ENCODE measurements at places on chromosomes 12 and 14.
A peak's percentile ranks its signal among the peaks of the same experiment; 100 is the strongest.

DNA sequence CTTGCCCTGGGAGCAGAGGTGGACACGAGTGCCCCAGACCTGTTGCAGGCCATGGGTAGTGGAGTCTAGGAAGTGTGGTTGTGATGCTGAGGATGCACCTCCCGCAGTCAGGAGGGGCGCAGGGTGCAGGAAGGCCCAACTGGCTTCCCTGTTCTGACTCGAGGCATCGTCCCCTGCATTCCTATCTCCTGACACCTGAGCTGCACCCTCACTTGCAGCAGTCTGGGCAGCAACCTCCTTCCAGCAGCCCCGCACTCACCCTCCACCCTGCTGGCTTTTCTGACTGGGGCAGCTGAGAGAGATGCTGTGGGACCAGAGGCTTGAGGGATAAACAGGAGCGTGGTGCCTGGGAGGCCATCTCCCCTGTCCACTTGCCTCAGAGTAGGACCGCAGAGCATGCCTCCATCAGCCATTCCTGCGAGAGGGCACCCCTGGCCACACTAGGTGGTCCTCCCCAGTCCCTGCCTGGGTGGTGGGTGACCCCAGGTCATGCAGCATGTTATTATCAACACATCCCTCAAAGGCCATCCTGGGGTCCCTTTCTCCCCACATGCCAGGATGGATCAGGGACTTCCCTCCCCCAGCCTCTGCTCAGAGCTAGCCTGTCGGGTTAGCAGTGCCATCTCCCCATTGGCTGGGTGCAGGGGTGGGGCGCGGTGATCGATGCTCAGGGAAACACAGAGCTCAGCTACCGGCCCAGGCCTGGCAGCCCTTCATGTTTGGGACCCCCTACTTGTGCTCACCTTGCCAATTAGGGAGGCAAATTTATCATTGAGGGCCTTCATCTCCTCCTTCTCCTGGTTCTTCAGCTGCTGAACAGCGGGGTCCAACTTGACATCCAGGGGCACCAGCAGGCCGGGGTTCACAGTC is 719 bp downstream of the KRT80 start:
- DNase-seq: no peak

DNA sequence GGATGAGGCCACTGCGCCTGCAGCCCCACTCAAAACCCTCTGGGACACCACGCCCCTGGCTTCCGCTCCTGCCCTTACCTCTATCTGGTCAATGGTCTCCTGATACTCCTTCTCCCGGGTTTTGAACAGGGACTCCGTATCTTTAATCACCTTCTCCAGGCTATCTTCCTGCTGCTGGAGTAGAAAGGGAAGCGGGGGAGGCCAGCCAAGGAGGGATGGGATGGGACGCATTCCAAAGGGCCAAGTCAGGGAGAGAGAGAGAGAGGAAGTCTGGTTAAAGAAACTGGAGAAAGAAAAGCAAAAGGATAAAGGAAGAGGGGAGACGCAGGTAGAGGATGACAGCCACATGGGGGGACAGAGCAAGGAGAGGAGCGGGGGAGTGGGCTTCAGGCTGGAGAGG is 7.9 kb downstream of the IFFO1 start:
- DNase-seq: no peak

DNA sequence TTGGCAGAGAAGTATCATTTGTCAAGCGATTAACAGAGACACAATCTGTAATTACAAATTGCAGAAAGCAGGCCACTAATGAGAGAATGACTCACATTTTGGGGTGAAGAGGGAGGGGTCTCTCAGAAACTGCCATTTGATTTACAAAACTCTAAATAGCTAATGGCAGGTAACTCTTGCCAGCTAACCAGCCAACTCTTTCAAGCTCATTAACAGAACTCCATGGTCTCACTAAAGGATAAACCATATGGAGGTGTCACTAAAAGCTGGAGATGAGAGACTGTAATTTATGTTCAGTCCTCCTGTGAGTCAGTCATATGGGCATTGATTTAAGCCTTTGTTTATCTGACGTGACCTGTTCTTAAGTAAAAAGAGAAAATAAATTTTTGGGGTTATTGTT is 336.4 kb downstream of the FOXG1 start:
- no peak for DNase-seq

DNA sequence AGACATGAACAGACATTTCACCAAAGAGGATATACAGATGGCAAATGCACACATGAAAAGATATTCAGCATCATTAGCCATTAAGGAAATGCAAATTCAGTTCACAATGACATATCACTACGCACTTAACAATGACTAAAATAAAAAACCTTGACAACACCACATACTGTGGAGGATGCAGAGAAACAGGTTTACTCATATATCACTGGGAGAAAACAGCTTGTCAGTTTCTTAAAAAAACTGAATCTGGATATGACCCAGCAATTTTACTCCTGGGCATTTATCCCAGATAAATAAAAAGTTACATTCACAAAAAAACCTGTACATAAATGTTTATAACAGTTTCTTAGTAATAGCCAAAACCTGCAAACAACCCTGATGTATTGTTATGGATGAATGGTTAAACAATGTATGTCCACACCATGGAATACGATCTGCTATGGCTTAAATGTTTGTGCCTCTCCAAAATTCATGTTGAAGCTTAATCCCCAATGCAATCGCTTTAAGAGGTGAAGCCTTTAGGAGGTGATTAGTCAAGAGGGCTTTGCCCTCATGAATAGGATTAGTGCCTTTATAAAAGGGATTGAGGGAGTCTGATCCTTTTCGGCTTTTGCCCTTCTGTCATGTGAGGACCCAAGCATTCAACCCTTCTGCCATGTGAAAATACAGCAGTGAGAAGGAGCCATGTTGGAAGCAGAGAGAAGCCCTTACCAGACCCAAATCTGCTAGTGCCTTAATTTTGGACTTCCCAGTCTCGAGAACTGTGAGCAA is 36.0 kb upstream of the PPP4R3A start:
- DNase-seq: no peak

- no peak for DNase-seq
Observed at GRCh38 chr12:53482626-53483168, 16.6 kb downstream of the MAP3K12 start.

- no peak for DNase-seq
Observed at GRCh38 chr14:54369343-54369742, 27.5 kb upstream of the CDKN3 start.

- DNase-seq: peak; percentile 63
Observed at GRCh38 chr14:78143489-78144145, 26.6 kb upstream of the NRXN3 start.

DNA sequence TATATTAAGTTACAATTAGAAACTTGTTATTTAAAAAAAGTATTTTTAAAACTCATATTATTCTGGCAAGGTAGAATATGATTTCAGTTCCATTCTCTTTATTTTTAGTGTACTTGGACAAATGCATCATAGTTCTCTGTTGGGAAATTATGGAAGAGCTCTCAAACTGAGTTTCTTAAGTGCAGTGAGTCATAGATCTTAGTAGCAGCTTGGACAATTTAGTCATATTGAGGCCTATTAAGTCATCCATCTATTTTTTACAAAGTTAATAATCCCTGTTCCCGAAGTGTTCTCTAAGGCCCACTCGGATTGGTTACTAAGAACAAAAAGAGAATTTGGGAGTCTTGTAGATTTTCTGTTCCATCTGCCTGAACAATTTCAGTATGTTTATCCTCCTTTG is 113.9 kb downstream of the ANO4 start:
- DNase-seq: no peak

GRCh38 chr14:54584097-54584496 is 17.2 kb downstream of the SAMD4A start:
- DNase-seq: no peak

- no peak for DNase-seq
Observed at GRCh38 chr12:107396991-107397390, 288.6 kb upstream of the PWP1 start.

DNA sequence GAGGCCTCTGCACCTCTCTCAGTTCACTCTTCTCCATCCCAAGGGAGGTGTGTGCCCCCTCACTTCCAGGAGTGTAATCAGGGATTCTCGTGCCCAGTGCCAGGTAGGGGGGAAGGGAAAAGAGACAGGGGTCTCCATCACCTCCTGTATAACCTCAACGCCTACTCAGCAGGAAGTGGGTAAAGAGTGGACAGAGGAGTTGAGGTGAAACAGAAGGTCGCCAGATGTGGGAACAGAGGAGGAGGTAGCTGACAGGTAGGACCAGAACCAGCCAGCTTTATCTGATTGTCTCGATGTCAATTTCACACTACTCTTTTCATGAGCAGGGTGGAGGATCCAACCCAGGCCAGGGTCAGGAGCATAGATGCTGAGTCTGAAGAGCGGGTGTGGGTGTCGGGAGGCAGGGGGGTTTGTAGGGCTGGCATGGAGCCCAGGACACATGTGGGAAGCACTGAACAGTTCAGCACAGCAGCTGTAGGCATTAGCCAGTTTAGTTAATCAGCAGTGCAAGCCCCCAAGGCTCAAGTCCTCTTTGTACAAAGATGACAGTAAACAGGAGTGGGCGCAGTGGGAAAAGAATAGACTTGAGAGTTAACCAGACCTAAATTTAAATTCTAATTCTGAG is 213.5 kb downstream of the PELI2 start:
- DNase-seq: no peak

GRCh38 chr12:211639-212414 is 2.1 kb downstream of the SLC6A12 start:
- DNase-seq: no peak

DNA sequence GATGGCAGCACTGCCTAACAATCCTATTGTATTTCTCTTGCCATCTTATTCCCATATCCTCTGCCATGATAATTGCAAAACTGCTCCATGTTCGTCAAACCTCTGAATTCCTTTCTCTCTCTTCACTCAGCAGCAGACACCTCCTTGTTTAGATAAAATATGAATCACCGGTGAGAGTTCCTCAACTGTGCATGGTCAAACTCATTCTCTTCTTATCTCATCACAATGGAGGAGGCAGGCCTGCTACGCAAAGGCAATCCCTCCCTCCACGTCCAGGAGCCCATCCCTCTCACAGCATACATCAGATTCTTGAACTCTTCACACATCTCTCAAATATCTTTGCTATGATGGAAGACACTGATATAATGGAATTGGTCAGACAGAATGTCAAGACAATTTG is 90.1 kb upstream of the DAAM1 start:
- DNase-seq: no peak

- no peak for DNase-seq
Observed at GRCh38 chr12:112482733-112483132, 64.0 kb downstream of the PTPN11 start.

- no peak for DNase-seq
Observed at GRCh38 chr12:42985506-42985905, 396.0 kb upstream of the PRICKLE1 start.

GRCh38 chr12:28936221-28936620 is 212.9 kb upstream of the FAR2 start:
- no peak for DNase-seq

DNA sequence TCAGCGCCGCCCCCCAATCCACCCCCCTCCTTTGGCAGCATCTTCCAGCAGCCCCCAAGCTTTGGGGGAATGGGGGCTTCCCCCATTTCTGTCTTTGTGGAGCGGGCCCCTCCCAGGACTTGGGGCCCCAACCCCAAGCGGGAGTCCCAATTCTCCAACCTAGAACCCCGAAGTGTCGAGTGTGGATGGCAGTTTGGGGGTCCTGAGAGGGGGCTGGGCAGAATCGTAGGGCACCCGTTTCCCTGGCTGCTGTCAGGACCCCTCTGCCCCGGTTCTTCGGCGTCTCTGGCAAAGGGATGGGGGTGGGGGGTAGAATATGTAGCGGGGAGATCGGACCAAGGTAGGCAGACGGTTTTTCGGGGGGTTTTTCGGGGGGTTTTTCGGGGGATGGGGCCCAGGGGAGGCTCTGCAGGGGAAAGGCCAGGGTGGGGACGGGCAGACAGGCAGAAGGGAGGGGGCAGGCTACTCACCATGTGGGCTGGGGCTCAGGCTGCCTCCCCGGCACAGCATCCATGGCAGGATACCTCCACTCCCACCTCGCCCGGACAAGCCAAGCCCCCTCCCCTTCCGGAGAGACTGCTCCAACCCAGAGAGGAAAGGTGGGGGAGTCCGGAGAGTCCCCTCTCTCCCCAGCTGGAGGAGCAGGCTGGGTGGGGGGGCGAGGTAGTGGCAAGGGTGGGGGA is 739 bp downstream of the JPH4 start:
- DNase-seq: no peak

DNA sequence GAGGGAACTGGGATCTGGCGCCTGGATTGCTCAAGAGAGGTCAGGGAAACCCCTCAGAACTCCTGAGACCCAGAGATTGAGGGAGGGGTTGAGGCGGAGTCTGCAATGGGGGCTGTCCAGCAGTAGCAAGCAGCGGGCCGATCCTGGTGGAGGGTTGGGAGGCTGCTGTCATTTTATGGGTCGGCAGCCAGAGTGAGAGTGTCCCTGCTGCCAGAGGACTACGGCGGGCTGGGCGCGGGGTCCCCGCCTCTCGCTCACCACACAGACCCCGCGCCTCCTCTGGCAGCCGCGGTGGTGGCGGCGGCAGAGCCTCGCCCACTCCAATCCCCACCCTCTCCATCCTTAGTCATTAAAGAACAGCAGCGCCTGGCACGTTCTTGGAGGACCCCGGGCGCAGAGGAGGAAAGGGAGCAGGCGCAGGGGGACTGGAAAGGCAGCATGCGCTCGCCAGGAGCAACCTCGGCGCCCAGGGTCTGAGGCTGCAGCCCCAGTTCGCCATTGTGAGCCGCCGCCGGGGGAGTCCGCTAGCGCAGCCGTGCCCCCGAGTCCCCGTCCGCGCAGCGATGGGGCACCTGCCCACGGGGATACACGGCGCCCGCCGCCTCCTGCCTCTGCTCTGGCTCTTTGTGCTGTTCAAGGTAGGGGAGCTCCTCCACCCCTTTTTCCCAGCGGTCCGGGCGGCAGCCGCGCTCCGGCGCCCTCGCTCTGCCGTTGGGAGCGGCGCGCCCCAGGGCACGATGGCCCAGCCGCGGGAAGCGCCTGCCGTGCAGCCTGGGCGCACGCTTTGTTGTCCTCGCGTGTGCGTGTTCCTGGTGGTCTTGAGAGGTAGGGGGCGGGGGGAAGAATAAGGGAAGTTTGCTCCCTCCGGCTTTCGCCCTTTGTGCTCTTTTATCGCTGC is at the start of gene PTPRO:
Gene PTPRO, plus strand, starts transcription at position 345 of the 898 bp plus-strand sequence.
- no peak for DNase-seq

GRCh38 chr14:76473481-76474263 is 97.7 kb downstream of the ESRRB start:
- peak; percentile 13 for DNase-seq

Data from COLO829 (cell line).